Activated T-cell treated with anti-CD3 and anti-CD28 coated beads for 48 hours (primary cell): ENCODE measurements at places on chromosomes 2 and 18.

DNA sequence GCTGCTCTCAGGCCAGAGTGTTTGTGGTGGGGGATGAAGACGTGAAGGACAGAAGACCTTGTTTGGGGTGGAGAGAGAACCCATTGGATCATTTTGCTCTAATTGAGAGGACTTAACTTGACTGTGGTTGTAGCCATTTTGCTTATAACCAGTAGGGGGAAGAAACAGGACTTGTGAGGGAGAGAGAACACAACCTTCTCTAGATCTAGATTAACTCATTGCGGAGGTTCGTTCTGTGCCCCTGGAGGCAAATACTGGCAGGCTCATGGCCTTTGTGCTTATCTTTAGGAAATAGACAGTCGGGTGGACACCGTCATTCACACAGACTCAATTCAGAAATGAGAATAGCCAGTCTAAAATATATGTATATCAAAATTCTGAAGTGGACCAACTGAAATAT is 147.0 kb upstream of the LHCGR start:
- no peak for DNase-seq

DNA sequence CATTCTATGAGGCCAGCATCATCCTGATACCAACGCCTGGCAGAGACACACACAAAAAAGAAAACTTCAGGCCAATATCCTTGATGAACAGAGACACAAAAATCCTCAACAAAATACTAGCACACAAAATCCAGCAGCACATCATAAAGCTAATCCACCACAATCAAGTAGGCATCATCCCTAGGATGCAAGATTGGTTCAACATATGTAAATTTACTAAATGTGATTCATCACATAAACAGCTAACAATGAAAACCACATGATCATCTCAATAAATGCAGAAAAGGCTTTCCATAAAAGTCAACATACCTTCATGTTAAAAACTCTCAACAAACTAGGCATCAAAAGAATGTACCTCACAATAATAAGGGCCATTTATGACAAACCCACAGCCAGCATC is 65.3 kb downstream of the WDPCP start:
- DNase-seq = no peak

- DNase-seq = no peak
These were observed 253.8 kb downstream of the FBXO15 start for GRCh38 chr18:73893880-73894279.

GRCh38 chr2:160484859-160485520 is 8.6 kb downstream of the RBMS1 start:
- no peak for DNase-seq

GRCh38 chr2:26979741-26980140 is 9.3 kb downstream of the MAPRE3 start:
- DNase-seq = no peak

DNA sequence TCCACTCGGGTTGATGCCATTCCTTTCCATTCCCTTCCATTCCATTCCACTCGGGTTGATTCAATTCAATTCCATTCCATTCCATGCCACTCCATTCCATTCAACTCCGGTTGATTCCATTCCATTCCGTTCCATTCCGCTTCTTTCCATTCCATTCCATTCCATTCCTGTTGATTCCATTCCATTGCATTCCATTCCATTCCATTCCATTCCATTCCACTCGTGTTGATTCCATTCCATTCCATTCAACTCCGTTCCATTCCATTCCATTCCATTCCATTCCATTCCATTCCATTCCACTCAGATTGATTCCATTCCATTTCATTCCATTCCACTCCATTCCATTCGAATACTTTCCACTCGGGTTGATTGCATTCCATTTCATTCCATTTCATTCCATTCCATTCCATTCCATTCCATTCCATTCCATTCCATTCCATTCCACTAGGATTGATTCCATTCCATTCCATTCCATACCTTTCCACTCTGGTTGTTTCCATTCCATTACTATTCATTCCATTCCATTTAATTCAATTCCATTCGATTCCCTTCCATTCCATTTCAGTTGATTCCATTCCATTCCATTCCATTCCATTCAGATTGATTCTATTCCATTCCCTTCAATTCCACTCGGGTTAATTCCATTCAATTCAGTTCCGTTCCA is 1141.8 kb downstream of the RPIA start:
- DNase-seq = no peak

GRCh38 chr18:75324686-75325257 is 102.7 kb downstream of the SMIM21 start:
- DNase-seq = no peak

- no peak for DNase-seq
These were observed 8.8 kb upstream of the ATOH8 start for GRCh38 chr2:85744741-85745601.

- DNase-seq = no peak
These were observed 29.0 kb downstream of the LGALSL start for GRCh38 chr2:64482765-64483504.

- DNase-seq = no peak
These were observed 328.9 kb downstream of the TDRD15 start for GRCh38 chr2:21452678-21453077.

DNA sequence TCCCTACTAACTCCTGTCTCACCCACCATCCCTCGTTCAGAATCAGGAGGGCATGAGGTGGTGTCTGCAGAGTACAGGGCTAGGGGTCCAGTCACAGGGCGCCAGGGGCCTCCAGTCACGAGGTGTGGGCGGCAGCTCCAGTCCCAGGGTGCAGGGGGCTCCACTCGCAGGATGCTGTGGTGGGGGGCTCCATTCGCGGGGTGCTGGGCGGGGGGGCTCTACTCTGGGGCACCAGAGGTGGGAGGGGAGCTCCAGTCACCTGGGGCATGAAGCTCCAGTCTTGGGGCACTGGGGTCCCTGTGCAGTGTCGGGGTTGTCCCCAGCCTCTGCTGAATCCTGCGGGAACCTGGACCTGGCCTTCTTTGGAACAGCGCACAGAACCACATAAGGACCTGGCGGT is 66.0 kb downstream of the EIPR1 start:
- no peak for DNase-seq

DNA sequence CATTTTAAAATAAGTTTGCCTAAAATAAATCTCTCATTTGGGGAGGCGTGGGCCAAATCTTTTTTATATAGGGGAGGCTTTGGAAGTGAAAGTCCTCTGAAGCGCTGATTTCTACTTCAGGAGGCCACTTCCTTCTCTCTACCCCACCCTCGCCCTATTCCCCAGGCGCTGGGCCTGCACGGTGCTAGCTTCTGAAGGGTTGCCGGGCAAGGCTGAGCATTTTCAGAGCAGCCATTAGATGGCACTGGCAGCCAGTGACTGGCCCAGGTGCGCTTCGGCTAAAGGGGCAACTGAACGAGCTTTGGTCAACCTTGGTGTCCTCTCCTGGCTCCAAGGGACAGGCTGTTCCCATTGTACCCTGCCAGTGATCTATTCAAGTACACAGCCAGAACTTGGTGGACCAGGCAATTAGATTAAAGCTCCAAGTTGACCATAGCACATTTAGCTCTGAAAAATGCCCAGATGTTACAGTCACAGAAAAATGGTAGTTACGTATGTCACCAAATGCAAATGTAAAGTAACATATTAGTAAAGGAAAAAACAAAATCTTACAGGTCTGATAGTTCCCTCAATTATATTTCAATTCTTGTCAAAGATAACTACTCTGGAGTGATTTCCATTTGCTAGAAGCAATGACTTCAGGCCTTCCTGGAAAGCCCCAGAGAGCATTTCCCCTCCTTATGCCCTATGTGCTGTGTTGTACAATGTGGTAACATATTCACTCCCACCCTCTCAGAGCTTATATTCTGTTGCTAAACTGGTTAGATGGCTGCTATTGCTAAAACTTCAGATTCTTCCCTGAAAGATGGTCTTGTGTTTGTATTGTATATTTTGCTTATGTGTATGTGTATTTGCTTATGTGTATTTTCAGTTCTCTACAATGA is 2.1 kb downstream of the POMC start:
- DNase-seq = peak; percentile 23

- no peak for DNase-seq
These were observed 1.2 kb downstream of the STK17B start for GRCh38 chr2:196170213-196170605.

- no peak for DNase-seq
These were observed 223.1 kb downstream of the GLI2 start for GRCh38 chr2:120958623-120959366.

GRCh38 chr2:193793914-193794313 is 1599.2 kb upstream of the TMEFF2 start:
- no peak for DNase-seq

- DNase-seq = peak; percentile 18
These were observed 95.9 kb upstream of the MBOAT2 start for GRCh38 chr2:9099341-9099751.

- no peak for DNase-seq
These were observed 41.6 kb downstream of the SH3RF3 start for GRCh38 chr2:109170645-109171044.

GRCh38 chr2:23655934-23656596 is 270.9 kb downstream of the ATAD2B start:
- DNase-seq = no peak

GRCh38 chr2:46493971-46494250 is 14.5 kb downstream of the TMEM247 start:
- no peak for DNase-seq

GRCh38 chr18:62846313-62846712 is 131.0 kb downstream of the PHLPP1 start:
- DNase-seq = no peak

DNA sequence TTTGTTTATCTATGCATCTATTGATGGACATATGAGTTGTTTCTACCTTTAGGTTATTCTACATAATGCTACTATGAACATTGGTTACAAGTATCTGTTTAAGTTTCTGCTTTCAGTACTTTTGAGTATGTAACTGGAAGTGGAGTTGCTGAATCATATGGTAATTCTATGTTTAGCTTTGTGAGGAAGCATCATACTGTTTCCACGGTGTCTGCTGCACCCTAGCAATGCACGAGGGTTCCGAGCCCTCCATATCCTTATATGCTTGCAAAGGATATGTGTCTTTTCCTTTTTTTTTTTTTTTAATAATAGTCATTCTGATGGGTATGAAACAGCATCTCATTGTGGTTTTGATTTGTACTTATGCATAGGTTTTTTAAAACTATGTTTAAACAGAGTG is 83.7 kb downstream of the FMNL2 start:
- no peak for DNase-seq

DNA sequence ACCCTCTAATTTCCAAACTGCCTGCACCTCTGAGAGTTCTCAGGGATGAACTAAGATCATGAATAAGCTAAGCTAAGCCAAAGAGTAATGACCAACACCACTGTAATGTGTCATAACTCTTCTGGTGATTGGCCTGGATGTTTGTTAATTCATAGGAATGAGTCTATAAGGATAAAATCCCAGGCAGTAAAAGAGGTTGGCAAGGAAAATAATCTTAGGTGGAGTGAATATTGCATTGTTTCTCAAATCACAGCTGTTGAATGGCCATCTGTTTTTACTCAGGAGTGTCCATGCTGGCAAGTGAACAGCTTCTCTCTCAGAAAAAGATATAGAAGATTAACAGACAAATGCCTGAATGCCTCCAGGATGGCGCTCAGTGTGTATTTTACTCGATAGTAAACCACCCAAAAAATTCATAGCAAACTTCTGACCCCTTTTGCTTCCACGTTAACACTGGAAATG is 60.8 kb upstream of the GLS start:
- DNase-seq = no peak

DNA sequence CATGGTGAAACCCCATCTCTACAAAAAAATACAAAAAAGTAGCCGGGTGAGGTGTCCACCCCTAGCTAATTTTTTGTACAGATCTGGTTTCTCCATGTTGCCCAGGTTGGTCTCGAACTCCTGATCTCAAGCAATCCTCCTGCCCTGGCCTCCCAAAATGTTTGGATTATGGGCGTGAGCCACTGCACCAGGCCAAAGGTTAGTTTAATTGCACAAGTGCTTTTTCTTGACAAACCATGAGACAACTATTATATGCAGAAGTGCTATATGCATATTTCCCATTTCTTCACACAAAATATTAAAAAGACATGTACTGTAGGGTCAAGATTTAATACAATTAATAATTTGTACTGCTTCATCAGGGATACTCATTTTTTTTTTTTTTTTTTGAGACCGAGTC is 5.0 kb upstream of the GGCX start:
- no peak for DNase-seq

GRCh38 chr2:38572167-38572566 is 30.6 kb downstream of the HNRNPLL start:
- peak; percentile 25 for DNase-seq

GRCh38 chr2:59993726-59994125 is 559.7 kb downstream of the BCL11A start:
- no peak for DNase-seq

DNA sequence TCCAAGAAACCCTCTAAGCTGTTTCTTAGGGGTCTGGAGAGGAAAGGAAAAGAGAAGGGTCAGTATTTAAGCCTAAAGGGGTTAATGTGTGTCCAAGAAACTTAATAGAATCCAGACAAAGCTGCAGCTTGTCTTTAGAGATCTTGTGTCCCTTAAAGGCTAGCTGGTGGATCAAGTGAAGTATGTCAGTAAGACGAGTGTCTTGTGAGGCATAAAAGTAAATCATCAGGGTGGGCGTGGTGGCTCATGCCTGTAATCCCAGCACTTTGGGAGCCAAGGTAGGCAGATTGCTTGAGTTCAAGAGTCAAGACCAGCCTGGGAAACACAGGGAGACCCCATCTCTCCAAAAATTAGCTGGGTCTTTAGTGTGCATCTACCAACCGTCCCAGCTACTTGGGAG is 47.8 kb downstream of the CERS6 start:
- DNase-seq = no peak

DNA sequence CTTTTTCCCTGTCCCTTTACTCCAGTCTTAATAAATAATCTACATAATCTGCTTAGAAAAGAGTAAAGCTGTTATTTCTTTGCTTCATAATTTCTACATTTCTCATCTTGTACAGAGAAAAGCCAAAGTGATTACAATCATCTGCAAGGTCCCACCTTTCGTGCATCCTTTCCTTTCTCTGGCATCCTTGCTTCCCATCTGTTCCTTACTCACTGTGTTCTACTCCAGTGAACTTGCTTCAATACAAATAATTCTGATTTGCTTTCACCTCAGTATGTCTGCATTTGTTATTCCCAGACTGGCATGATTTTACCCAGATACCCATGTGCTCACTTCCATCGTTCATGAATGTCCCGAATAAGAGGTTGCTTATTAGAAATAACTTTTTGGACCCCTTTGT is 99.4 kb upstream of the DSEL start:
- DNase-seq = no peak

DNA sequence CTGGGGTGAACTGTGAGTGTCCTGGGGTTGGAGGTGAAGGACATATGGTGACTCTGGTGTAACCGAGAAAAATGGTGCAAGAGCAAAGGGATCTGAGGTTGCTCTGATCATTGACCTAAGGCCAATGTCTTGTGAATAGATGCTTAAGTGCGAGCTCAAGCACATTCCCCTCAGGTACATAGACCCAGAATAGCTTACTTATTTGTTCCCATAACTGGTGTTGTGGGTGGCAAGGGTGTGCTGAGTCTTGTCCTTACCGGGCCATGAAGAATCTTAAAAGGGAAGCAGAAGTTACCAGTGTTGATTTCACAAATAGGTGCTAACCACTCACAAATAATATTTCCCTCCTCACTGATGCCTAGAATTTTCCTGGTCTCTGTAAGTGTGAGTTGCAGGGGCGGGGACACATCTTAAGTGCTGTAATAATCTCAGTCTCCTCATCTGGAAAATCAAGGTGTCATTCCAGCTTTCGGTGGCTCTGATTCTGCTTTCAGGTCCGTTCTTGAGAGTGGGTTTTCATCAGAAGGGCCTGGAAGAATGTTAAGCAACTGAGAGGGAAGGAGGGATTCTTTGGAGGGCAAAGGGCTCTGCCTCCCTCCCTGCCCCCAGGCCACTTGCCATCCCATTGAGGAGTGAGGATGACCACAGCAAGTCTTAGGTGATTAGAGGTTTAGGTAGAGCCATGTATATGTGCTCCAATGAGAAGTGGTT is 54.9 kb downstream of the LIPG start:
- DNase-seq = no peak
